ENCODE measurements at places on chromosomes 1 and 21.

DNA sequence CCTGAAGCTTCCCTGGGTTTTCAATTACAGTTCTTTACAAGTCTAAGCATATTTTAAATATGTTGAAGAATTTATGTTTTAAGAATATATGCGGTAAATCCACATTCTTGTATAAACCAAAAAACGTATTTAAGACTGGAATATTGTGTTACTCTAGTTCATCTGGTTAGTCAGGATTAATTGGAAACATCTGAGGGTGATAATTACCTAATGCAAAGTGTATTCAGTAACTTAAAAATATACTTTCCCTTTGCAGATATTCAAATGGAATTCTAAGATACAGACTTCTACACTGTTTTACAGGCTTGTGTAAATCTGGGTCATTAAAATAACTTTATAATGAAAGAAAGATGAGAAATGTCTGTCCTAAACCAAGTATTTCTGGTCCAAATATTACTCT, 302.0 kb downstream of the VAV3 start:
- DNase-seq: no peak

GRCh38 chr1:154705544-154705943, 97.6 kb upstream of the ADAR start:
- no peak for DNase-seq

- no peak for DNase-seq
Observed at GRCh38 chr1:68101829-68102228, 51.4 kb upstream of the DIRAS3 start.

DNA sequence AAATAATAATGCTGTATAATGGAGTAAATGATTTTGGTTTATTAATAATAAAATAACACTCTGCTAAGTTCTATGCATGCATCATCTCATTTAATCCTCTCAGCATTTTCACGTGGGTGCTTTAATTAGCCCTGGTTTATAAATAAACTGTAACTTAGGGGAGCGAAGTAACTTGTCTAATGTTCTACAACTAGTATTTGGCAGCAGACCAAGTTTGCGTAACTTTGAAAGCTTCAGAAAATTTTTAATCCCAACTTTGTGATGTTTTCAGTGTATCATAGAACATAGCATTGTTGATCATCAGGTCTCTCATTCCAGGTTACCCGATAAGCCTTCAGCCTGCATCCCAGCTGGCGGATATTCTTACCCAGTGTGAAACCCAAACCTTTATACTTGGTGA, 322.4 kb upstream of the SGIP1 start:
- no peak for DNase-seq

All from stimulated activated CD4-positive, alpha-beta T cell treated with anti-CD3 and anti-CD28 coated beads, Interleukin-12 subunit alpha, Interleukin-12 subunit beta, amount 100 ng/mL, for 24 hours (primary cell).